ENCODE measurements at places on chromosomes 3 and 15.

GRCh38 chr3:106176734-106177133, 307.9 kb upstream of the CBLB start:
- DNase-seq: no peak

- no peak for DNase-seq
Observed at GRCh38 chr15:88201207-88201606, 55.3 kb downstream of the NTRK3 start.

- DNase-seq: no peak
Observed at GRCh38 chr3:112306825-112307224, 12.8 kb upstream of the SLC9C1 start.

DNA sequence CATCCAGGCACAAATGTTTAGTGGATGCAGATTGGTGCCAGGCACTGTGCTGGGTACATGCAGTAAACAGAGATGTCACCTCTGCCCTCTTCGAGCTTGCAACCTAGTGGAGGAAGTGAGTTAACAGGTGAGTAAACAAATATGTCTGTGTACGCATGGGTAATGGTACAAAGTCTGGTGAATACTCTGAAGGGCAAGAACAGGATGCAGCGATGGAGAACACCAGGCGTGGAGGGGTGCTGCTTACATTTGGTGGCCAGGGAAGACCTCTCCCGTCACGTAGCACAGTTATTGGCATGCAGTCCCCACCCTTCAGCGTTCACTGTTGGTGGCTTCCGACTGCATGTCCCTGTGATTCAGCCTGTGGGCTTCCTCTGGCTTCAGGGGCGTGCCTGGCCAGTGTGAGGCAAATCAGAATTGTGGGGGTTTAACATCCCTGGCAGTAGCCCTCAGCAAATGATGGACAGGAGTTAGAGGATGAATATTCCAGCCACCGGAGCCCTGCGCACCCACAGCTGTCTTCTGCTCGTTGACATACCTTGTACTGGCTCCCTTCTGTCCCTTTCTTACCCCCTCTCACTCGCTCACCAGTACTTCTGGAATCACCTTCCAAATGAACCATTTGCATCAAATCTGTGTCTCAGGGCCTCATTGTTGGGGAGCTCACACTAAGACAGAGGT, 9.1 kb upstream of the HDAC11 start:
- no peak for DNase-seq

- no peak for DNase-seq
Observed at GRCh38 chr3:30084971-30085403, 521.4 kb upstream of the TGFBR2 start.

DNA sequence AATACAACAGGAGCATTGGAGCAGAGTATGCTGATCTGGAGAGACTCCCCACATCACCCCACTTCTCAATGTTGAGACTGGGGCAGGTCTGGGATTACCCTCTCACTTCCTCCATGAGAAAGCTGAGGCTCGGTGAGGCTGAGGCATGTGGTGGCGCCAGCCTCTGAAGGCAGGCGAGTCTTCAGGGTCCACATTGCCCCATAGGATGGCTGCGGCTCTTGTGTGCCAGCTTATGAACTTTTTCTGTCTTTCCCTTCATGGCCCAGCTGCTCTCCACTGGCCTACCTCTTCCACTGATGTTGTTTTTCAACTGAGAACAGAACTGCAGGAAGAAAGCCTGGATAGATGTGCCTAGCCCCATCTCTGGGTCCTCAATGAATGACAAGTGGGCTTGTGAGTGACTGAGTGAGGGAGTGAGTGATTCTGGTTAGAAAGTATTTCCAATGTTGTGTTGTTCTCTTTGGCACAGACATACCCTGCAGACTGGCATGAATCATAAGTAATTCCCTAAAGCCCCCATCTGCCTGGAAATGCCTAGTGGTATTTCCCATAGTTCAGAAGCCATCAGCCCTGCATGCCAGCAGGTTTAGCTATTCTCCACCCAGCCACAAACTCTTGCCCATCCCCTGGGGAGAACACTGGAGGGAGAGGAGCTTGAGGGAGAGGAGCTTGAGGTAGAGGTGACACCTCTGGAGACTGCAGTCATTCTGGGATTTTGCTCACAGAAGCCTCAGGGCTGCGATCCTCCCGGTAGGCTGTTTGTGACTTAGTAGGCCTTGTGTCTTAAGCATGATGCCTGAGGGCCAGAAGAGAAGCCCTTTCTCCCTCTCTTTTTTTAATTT, 56.9 kb downstream of the AMOTL2 start:
- no peak for DNase-seq

DNA sequence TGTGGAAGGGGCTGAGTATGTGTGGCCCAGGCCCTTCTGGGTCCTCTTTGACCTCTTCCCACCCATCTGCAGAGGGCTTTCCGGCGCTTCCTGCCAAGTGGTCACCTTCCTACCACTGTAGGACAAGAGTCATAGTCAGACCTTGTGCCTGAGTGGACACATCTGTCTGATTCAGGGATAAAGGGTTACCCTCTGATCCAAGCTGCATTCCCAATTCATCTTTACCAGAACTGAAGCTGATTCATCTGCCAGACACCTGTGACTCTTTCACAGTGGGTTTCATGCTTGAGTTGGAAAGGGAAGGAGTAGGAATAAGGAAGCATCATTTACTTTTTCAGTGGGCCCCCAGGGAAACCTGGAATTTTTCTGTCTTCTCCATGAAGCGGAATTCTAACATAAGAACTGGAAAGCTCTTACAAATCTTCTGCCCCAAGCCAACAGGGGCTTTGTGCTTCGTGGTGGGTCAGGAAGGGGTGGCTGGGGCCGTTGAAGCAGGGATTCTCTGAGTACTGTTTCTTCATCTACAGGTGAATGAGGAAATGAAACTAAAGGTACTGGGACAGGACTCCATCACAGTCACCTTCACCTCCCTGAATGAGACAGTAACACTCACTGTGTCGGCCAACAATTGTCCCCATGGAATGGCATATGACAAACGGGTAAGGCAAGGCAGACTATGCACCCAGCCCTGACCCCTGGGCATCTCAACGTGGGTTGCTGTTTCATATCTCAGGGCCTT, 46.4 kb downstream of the C3orf20 start:
- no peak for DNase-seq

DNA sequence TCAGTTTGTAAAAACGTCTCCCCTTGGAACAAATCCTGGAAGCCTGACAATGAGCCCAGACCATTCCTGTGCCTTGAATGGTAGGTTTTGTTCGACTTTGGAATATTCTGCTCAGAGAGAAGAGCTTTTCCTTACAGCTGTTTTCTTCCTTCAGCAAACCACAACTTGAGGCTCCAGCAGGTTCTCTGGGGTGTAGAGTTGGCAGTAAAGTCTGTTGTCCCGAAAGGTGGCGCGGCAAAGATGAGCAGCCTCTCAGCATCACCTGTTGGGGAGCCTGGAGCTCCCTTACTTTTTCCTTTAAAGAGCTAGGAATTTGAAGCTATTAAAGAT, 65.4 kb downstream of the BOC start:
- DNase-seq: no peak

GRCh38 chr15:92411256-92411655, 17.6 kb downstream of the ST8SIA2 start:
- no peak for DNase-seq

GRCh38 chr15:20352241-20353200, 189.1 kb downstream of the GOLGA6L6 start:
- no peak for DNase-seq

DNA sequence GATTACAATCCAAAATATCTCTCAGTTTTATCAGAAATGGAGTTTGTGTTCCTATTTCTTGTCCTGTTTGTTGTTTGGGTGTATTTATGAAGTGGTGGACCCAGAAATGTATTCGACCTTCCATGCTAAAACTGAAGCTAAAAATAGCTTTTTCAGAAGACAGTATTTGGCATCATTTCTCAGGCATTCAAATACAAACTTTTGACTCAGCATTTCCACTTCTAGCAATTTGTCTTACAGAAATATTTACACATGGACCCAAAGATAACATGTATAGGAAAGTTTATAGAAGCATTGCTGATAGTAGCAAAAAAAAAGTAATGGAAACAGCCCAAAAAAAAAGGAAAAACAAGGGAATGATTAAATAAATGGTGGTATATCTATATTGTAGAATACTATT, 156.3 kb downstream of the HCN4 start:
- DNase-seq: no peak

- DNase-seq: no peak
Observed at GRCh38 chr15:59618406-59618805, 6.8 kb downstream of the GCNT3 start.

GRCh38 chr15:101438482-101439284, 50.8 kb downstream of the PCSK6 start:
- DNase-seq: no peak

GRCh38 chr3:125960066-125960424, 8.9 kb upstream of the ROPN1B start:
- DNase-seq: no peak

GRCh38 chr15:79978655-79979514, 7.9 kb upstream of the BCL2A1 start:
- no peak for DNase-seq

DNA sequence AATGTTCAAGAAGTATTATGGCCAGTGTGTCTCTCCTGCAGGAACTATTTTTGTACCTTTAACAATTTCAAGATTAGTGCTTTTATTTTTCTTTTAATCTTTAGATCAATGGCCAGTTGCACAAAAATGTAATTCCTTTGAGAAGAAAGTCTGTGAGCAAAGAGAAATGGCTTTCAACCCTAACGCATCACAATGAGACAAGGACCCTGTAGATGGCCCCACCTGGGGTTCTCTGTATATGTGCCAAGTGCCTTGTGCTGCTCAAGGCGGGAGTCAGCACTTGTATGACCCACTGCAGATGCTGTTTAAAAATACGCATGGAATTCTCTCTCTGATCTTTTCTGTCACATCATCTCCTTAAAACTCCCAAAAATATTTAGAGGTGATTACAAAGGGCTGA, 453.4 kb downstream of the OCA2 start:
- DNase-seq: no peak

GRCh38 chr15:38201714-38202113, 50.9 kb upstream of the SPRED1 start:
- no peak for DNase-seq

GRCh38 chr3:148727231-148727630, 29.5 kb downstream of the AGTR1 start:
- peak; percentile 74 for DNase-seq

- DNase-seq: no peak
Observed at GRCh38 chr3:191141728-191142127, 57.3 kb upstream of the OSTN start.

- DNase-seq: no peak
Observed at GRCh38 chr3:101847328-101847727, 2.0 kb upstream of the NFKBIZ start.

DNA sequence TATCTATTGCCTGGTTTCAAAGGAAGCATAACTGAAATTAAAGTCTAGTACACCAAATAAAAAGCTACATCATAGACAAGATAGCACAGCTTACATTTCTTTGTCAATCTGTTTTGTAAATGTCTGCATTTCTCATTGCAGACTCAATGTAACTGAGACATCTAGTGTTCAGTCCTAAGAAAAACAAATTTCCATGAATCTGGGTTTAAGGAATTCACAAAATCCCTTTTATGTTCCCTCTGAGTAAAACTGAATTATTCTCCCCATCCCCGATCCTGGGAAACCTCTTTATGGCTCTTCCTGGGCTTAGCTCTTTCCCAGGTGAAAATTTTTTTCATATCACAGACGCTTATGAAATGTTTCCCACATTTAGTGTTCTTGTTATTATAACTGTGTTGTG, 21.6 kb upstream of the RASA2 start:
- no peak for DNase-seq

- no peak for DNase-seq
Observed at GRCh38 chr3:157279237-157279636, 119.3 kb upstream of the CCNL1 start.

DNA sequence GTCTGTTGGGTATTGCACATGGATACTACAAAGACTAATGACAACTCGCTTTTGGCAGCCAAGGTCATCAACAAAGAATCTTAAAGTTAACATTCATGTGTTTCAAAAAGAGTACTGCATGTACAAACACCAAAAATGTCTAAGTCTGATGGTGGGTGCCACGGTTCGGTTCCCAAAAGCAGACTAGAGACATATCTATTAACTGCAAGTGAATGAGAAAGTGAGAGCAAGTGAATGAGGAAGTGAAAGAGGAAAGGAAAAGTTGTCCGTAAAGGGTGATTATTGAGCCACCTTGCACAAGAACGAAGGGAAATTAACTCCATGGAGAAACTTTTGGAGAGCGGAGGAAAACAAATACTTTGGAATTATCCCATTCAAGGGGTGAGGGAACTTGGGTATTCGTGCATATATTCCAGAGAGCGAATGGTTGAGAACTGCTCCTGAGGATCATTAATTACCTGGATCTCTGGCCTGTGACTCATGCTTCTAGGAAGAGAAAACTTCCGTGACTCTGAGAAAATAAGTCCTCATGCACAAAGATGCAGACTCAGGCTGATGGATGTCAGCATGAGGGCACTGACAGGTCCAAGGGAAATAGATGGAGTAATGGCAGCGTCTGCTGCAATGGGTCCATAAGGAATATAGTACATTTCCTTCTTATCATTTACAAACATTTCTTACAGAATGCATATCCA, 336.5 kb upstream of the TGFBR2 start:
- DNase-seq: no peak

DNA sequence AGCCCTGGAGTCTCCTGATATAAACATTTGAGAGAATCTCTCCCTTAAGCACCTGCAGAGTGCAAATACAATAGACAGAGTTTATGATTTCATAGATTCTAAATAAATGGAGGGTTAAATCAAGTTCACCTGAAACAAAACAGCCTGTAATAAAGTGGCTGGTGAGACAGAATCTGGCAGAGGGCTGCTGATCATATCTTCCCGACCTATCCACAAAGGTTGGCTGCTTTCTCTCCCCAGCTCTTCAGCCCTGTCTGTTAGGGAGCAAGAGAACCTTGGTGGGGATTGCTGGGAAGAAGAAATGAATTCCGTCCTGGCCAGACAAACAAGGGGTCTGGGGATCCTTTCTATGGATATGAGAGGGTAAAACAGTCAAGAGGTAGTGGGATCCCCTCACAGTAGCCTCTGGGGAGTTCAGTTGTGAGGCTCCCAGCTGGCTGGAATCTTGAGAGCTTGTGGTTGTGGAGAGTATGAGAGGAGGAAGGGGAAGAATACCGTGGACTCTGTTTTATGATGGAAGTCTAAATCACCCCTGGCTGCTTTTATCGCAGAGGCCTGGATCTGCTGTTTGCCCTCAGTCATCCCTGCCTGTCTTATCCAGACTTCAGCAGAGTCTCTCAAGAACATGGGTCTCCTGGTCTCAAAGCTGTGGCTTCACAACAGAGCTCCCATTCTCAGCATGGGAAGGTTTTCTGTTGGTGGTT, 451.3 kb downstream of the NTRK3 start:
- DNase-seq: no peak

DNA sequence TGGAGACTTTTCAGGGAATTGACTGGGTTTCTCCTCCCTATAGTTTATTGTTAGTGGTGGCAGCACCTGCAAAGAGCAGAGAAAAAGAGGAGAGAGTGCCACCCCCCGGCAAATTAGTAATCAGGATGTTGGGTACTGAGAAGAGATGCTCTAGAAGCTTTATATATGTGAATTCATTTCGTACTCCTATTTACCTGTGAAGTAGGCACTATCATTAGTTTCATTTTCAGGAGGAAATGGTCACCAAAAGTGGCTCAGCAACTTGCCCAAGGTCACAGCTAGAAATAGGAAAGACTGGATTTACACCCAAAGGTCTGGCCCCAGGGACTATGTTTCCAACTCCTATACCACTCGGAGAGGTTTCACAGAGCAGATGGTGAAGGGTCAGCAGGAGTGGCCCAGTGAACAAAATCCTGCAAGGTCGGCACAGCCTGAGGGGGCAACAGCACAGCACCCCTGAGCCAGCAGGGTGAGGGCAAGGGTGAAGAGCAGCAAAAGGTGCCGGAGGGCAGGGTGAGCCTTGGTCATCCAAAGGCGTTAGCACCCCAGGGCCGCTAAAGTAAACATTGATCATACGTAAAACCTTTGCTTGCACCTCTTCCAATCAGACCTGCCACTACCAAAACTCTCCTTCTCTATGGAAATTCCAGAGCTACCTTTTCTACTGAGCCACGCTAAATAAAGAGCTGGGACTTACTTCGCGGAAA, 23.6 kb downstream of the VGLL4 start:
- no peak for DNase-seq

Data from substantia nigra (tissue), 51 donors.